ENCODE measurements at places on chromosomes 1 and 21.

DNA sequence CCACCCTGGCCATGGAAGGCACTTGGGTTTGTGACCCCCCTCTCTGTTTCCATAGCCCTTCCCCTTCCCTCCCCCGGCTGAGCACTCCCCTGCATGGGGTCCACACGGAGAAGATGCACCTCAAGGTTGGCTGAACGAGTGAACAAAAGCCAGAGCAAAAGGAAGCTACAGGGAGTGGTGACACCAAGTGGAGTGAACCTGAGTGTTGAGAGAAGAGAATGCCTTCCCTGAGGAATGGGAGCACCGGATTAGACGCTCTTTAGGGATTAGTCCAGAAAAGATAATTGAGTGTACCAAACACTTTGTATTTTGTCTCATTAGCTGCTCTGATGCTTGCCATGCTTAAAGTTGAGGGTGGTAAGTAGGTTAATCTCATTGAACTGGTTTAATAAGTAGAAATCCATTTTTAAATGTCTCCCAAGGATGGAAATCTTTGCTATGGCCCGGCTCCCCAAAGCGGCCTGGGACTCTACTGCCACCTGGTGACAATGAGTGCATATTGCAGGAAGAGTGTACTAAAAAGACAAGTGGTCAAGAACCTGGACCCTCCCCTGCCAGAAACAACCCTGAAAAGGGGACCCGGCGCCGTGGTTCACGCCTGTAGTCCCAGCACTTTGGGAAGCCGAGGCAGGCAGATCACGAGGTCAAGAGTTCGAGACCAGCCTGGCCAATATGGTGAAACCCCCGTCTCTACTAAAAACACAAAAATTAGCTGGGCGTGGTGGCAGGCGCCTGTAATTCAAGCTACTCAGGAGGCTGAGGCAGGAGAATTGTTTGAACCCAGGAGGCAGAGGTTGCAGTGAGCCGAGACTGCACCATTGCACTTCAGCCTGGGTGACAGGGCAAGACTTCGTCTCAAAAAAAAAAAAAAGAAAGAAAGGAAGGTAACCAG, 150.6 kb upstream of the ZC3H12A start:
- peak; percentile 65 for DNase-seq

DNA sequence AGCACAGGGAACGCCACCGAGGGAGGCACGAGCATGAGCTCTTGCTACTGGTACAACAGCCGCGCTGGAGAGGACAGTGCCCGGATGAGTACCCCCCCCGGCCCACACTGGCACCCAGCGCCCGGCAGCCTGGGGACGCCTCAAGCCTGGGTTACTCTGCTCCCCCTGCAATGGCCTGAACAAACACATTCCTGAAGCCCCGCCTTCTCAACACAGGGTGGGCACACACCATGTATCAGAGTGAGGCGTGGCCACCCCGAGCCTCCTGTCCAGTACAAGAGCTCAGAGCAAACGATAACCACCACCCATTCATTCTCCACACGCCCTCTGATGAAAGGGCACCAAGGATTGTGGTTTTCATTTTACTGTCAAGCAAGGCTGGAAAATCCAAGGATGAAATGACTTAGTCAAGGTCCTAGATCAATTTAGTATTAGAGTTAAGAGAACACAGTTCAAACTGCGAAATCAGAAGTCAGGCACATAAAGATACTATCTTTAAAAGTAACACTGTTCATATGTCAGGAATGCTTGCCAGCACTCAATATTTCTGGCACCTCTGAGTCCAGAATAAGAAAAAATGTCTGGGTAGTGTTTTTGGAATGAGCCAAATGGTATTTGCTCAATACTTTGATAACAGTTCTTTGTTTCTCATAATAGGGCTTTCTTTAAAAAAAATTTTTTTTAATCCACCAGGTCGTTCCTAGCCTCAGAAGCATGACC, 22.0 kb downstream of the UBE2G2 start:
- DNase-seq, result no peak

DNA sequence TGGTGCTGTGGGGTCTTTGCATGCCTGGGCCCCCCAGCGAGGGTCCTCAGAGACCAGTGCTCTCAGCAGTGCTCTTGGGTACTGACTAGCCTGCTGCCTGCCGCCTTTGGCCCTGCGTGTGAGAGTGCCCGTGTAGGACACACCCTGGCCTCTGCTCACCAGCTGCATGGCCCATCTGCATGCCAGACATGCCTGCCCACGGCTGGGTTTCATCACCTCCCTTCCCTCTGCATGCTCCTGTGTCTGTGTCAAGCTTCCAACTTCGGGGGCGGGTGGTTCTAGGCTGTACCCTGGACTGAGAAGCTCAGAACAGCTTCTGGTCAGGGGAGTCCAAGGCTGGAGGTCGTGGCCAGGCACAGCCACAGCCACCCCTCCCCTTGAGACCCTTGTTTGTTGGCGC, 56.9 kb downstream of the PTPRF start:
- DNase-seq, result no peak

- no peak for DNase-seq
These were observed 37.9 kb upstream of the RHOU start for GRCh38 chr1:228697207-228698016.

GRCh38 chr1:167121375-167122120, 27.7 kb downstream of the STYXL2 start:
- no peak for DNase-seq

DNA sequence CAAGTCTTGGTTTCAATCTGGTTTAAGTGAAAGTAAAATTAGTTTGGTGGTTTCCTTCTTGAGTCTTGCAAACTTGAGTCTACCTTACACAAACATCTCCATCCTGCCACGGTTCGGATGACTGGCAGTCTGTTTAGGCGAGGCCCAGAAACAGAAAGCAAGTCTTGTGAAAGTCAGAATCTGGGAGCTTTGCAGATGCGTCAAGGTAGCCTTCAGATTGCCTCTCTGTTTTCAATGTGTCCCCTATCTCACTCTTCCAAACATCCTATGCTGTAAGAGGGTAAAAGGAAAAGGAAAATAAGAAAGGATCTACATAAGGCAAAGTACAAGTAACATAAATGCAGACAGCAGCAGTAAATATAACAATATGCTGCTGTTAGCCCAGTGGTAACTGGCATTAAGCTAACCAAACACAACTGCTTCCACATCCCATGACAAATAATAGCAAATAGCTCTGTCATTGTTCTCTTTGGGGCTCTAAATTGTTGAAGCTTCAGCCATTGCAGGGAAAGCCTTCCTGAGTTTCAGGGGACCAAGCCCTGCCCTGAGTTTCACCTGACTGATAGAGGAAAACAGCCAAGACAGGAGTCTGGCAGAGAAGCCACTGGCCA, 26.2 kb upstream of the C1orf105 start:
- DNase-seq, result no peak

GRCh38 chr1:91018006-91018405, 3.8 kb downstream of the ZNF644 start:
- DNase-seq, result no peak

GRCh38 chr21:44461005-44461404, 5.7 kb downstream of the LRRC3 start:
- DNase-seq, result no peak

- no peak for DNase-seq
These were observed 3.3 kb downstream of the URB1 start for GRCh38 chr21:32389337-32390015.

DNA sequence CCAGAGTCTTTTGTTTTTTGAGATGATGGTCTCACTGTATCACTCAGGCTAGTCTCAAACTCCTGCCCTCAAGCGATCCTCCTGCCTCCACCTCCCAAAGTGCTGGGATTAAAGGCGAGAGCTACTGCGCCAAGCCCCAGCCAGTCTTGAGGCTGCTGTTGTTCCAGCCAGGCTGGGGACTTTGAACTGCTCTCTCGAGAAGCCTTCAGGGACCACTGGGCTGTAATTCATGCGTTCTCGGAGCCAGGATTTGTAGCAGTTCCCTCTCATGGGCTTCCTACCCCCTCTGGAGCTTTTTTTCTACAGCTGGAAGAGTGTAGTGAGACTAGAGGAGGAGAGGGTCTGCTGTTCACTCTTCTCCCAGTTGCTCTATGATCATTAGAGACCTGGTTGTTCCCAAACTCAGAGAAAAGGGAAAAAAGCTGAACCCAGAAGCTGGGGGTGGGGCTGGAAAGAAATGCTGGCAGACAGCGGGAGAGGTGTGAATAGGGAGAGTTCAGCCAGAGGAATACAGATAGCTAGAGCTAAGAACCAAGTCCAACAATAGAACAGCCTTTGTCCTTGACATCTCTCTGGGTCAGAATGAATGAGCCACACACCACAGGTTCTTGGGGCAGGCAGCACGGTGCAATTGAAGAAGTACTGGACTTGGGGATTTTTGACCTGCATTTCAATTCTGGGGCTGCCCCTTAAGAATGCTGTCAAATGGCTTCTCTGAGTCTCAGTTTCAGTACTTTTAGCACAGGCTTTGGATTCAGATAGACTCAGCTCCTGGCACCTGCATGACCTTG, 13.2 kb upstream of the SLC41A1 start:
- no peak for DNase-seq

DNA sequence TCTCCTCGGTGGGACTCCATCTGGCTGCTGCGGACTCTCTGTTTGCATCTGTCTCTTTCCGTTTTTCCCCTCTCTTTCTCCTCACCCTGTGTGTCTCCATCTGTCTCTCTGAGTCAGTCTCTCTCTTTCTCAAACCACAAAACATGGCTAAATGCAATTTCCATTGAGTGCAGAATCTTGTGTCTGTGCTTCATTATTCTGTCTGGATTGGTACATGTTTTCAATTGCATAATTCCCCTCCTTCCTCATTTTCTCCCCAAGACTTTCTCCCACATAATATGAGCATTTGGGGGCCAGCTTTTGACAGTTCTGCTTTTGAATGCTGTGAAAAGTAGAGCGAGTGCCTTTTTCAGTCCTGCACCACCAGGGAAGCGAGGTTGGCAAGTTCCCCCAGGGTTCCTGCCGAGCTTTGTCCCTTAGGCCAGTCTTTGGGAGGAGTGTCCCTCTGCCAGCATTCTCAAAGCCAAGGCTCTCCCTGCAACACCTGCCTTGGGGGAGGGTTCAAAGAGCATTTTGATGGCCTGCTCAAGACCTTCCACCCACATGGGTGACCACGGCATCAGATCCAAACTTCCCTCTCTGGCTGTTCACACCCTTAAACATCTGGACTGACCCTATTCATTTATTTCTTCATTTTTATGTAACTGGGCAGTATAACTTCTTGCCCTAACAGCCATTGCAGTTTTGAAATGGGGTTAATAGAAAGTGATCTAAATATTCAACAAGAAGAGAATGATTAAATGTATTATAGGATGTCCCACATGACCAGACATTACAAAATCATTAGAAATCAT, 32.8 kb upstream of the SCMH1 start:
- no peak for DNase-seq

GRCh38 chr1:77970192-77970591, 8.7 kb downstream of the FUBP1 start:
- DNase-seq, result no peak

GRCh38 chr21:44914176-44914874, 6.4 kb downstream of the ITGB2 start:
- DNase-seq, result no peak

DNA sequence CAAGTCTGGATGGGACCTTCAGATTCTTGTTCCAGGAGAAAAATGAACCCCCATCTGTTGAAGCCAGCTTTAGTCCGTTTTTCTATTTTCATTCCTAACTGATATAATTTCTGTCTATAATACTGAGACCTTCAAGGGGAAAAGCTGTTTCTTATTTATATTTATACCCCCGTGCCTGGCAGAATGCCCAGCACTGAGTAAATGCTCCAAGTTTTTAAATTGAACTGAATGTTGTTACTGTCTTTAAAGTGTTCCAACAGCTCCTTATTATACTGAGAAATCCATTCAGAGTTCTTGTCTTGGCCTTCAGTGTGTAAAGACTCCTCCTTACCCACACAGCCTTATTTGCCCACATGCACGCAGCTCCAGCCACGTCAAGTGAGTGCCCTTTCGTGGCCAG, 178.6 kb upstream of the HMGB4 start:
- no peak for DNase-seq

DNA sequence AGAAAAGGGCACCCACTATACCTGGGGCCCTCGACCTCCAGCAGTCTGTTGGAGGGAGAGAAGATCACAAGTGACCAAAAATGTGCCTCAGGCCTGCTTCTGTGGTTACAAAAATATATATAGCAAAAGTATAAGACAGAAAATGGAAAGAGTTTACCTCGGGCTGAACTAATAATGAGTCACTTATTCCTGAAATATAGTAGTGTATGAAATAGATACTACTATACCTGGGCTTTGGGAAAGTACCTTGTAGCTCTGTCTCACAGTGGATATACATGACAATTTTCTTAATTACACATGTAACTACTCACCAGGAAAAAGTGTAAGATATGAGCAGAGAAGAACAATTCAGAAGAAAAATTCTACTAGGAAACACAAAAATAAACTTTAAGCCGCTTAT, 7.3 kb upstream of the APCS start:
- no peak for DNase-seq

- no peak for DNase-seq
These were observed 165.6 kb downstream of the C1orf94 start for GRCh38 chr1:34342334-34342733.

DNA sequence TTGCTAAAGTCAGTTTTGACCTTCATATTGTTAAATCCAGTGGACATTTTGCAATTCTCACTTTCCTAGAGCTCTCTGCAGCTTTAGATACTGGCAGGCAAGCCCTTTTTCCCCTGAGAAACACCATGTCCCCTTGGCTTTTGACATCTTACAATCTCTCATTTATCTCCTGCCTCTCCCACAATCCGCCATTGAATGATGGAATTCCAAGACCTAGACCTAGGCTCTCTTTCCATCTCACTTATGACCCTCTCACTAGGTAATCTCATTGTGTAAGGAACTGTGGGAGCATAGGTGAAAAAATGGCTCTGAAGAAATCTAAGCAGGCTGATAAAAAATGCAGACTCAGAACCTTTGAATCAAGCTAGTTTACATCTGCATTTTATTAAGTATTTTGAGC, 2.0 kb downstream of the KYAT3 start:
- no peak for DNase-seq

DNA sequence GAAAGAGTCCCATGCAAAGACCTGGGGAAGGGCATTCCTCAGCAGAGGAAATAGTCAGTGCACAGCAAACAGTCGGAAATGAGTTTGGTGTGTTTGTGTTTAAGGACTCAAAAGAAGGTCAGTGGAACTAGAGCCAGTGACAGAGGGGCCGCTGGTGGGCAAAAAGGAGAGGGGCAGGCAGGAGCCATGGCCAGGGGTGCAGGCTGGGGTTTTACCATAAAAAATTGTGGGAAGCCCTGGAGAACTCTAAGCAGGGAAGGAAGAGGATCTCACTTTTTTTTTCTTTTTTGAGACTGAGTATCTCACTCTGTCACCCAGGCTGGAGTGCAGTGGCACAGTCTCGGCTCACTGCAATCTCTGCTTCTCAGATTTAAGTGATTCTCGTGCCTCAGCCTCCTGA, 33.7 kb upstream of the TARDBP start:
- no peak for DNase-seq

DNA sequence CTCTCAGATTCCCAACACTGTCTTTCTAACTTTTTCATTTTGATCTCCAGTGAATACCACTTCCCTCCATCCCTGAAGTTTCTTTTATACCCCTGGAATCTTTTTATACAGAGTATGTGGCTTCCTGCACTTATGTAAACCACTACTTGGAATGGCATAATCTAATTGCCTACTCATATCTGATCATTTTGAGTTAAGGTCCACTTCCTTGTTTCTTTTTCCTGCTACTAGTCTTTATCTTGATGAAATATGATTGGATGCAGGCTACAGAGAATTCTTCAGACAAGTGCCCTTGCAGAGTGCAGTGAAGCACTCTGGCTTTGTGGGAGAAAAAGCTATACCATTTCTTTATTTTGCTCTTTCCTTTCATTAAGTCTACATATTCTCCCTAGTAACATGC, 325.3 kb upstream of the ADAMTS5 start:
- no peak for DNase-seq

- no peak for DNase-seq
These were observed 59.7 kb downstream of the DESI2 start for GRCh38 chr1:244712669-244713068.

Data from NCI-H524 treated with DMSO at 0.1 percent for 48 hours (cell line).